Fibroblast of the aortic adventitia (primary cell): ENCODE measurements at places on chromosomes 2 and 18. TPM values are rescaled to one million over a fixed set of nuclear protein-coding genes. Genes with fewer than 3 reads are reported as not detected.
A peak's percentile ranks its signal among the peaks of the same experiment; 100 is the strongest.

The OTOF gene
- total RNA-seq, result not detected in 2 replicates

DNA sequence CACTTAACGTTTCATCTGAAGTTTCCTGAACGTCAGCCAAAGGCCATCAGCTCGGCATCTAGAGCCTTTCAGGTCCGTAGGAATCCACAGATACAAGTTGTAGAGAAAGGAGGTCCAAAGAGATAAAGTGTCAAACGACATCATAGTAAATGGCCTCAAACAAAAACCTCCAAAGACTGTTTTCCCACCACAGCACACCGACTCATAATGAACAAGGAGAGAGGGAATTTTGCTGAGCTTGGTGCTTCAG lies 150.3 kb downstream of the PXDN start:
- no peak for DNase-seq

DNA sequence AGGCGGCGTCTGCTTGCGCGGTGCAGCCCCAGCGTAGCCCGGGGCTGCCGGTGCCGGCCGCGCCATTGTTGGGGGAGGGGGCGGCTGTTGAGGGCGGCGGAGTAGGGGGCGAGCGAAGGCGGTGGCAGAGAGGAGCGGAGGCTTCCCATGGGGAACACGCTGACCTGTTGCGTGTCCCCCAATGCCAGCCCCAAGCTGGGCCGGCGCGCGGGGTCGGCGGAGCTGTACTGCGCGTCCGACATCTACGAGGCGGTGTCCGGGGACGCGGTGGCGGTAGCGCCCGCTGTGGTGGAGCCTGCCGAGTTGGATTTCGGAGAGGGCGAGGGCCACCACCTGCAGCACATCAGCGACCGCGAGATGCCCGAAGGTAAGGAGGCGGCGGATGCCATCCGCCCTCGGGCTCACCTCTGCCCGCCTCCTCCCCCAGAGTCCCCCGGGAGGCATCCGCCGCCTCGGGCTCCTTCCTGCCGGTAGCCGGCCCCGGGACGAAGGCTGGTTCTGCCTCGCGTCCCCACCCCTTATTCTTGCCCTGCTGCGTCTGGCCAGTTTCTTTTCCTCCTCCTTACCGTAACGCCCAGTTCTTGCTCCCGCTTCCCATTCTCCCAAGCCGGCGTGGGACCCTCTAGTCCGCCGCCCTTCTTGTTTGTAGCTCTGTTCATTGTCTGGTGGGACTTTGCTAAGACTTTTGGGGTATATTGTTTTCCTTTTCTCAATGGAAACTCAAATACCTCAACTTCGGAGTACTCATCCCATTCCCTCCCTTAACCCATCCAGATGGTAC lies 500 bp downstream of the CCNYL1 start:
- DNase-seq, result peak; percentile 39

The SPDYA gene
- 1.1 and 6.5 TPM in 2 replicates for total RNA-seq

GRCh38 chr18:56869189-56869777 lies 218.1 kb downstream of the WDR7 start:
- DNase-seq, result peak; percentile 60

The SLC39A6 gene
- 85.2 and 88.6 TPM in 2 replicates for total RNA-seq

DNA sequence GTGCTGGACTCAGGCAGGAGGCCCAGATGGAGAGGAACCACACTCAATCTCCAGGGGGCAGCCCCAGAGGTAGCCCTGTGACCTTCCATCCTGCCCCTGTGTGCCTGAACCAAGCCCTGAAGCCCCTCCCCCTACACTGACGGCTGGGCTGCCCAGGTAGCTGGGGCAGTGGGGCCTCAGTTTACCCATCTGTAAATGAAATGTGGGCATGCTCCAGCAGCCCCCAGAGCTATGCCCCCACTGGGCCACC lies 15.8 kb downstream of the CROCC2 start:
- no peak for DNase-seq

DNA sequence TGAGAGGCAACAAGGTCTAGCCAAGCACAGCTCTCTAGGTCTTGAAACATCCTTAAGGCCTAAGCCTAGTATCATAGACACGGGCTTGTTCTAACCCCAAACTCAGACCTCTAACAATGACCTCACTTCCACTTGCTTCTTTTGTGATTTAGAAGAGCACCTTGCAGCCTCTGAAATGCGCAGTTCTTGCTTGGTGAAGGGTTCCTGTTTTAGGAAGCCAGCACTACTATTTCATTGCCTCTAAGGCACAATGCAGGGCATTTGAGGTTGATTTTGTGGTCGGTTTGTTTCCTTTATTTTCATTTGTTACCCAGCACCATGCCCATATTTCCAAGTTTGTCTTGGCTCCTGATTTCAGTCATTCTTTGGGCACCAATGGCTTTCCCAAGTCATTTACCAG lies 117.0 kb upstream of the CYP1B1 start:
- DNase-seq, result no peak

DNA sequence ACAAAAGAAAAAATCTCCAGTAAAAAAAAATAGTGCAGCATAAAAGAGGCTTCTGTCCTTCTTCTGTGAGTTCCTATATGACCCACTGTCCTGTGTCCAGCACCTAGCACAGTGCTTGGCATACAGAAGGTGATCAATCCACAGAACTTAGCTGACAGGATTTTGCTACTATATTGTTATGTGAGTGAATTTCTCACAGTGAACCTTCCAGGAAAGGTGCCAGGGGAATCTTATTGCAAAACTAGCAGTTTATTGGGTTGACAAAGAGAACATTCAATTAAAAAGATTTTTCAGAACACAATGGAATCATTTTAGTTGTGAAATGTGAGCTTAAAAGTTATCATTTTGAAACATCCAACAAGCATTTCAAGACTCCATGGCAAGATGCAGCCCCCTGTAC lies 12.4 kb upstream of the TRIB2 start:
- peak; percentile 77 for DNase-seq

DNA sequence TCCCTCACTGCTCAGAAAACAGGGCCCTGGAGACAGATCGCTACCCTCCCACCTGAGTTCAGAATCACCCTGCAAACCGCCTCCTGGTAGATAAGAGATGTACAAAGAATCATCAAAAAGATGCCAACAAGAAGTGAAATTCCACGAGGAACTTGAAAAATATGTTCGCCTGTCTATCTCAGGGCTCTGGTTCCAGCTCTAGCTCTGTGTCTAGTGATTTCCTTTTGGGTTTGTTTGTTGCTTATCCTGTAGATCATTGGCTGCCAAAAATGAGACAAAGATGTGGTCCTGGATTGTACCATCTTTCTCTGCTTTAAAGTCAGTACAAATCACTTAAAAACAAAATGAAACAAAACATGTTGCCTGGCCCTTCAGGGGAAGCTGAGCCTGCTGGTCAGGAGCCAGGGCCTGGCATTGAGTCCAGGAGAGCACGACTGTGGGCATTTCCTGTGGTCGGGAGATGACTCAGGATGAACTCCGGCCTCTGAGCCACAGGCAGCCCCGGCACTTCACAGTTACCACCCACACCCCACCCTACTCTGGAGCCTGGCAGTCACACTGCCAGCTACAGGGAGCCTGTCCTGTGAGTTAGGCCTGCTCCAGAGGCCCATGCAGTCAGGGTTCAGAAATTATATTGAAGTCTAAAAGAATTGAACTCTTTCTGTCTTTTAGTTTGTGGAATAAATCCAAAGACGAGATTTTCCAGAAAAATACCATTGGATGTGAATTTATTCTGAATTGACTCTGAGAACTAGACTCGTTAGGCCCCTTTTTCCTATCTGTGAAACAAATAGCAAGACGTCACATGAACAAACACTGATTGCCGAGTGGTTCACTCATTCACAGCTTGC lies 8.0 kb upstream of the ITGB6 start:
- peak; percentile 93 for DNase-seq

DNA sequence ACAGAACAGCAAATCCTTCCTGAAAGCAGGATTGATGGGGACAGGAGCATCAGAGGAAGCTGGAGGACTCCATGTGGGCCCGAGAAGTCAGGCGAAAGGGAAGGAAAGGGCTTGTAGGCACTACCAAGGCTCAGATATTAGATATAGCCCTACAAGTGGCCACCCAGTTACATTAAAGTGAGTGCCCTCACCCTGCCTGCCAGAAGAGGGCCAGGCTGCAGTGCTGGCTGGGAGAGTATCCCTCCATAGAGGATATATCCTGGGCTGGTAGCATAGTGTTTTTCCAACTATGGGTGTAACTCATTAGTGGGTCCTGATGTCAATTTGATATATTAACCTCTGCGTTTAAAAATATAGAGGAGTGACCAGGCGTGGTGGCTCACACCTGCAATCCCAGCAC lies 285.2 kb downstream of the MYCN start:
- DNase-seq, result no peak

GRCh38 chr2:55775828-55776227 lies 82.2 kb upstream of the PNPT1 start:
- no peak for DNase-seq

GRCh38 chr2:1233281-1233680 lies 180.0 kb upstream of the TPO start:
- no peak for DNase-seq

The NEB gene
- 0.27 and 0.41 TPM in 2 replicates for total RNA-seq

- no peak for DNase-seq
These were observed 119.4 kb downstream of the RTTN start for GRCh38 chr18:70086085-70086484.

- DNase-seq, result no peak
These were observed 149.9 kb upstream of the TTC39C start for GRCh38 chr18:23864624-23865023.

The OSBPL6 gene
- total RNA-seq, result 1.5 and 5.2 TPM in 2 replicates

DNA sequence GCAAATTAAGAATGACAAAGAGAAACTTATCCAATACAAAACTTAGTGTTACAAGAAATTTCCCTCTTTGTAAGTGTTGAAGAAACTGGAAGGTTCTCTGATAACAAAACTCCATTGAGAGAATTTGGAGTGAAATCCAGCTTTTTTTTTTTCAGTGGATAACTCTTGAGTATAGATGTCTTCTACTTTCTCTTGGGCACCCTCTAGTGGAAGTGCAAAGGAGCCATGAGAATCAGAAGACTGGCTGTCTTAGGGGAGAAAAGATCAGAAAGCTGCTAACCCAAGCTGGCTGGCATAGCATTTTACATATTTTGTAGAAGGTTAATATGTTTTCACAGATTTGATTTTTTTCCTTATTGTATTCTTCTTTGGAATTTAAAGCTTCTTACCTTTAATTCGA lies 138.8 kb upstream of the SATB2 start:
- DNase-seq, result no peak

DNA sequence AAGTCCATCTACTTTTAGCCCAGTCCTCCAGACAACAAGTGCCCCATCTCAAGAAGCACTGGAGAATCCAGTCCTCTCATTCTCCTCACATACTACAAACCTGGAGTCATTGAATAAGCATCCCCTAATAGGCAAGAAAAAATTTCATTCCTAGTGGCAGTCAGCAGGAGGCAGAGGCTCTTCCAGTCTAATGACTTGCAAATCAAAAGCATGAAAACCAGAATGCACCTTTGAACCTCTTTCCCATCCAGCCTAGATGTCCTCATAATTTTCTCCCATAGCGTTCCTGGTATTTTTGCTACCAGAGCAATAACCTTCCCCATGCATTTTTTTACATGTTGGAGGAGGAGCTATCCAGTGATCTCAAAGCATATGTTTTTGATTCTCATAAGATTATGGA lies 252.6 kb downstream of the TTC32 start:
- DNase-seq, result peak; percentile 37

The LCT gene
- total RNA-seq, result not detected in 2 replicates

GRCh38 chr18:79585395-79586370 lies 93.9 kb upstream of the CTDP1 start:
- DNase-seq, result no peak

DNA sequence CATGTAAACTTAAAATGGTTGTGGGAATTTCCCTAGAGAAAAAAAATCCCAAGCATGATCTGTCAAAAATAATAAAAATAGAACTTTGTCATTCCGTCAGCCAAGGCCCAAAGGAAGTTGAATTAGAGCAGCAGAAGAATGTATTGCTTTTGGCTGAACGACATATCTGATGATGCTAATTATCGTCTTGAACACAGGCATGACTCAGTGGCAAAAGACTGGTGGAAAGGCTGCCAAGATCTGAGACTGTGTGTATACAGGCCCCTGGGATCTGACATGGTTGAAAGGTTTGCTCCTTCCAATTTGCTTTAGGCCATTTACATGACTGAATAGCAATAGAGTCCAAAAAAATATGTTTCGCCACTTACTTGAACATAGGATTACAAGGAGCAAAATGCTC lies 1057.1 kb upstream of the CRIM1 start:
- DNase-seq, result no peak

GRCh38 chr2:20504174-20504573 lies 57.3 kb downstream of the RHOB start:
- DNase-seq, result no peak

GRCh38 chr2:159156834-159157233 lies 129.7 kb downstream of the WDSUB1 start:
- no peak for DNase-seq

DNA sequence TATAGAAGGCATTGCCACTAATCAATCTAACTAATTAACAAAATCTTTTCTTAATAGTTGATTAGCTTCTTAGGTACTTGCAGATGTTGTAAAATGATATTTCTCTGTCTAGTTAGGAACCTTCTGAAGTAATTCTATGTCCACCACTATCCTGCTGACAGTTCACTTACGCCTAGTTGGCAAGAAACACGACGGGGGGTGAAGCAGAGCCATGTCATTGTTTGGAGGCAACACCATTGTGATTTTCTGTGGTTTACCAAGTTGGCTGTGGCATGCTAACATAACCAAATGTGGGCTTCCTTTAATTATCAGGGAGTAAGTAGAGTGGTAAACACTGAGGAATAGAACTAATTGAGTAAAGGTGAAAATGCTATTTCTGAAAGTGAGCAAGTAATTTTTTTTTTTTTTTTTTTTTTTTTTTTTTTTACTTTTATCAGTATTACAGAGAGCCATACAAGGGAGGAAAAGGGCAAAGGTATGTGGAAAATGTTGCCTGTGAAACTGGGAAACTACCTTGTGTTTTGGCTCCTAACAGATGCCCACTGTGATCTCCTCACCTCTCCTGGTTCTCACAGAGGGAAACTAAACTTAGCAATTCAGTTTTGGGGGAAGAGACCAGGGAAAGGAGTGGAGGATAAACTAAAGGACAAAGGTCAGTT lies 126.8 kb downstream of the MEIS1 start:
- DNase-seq, result peak; percentile 46

DNA sequence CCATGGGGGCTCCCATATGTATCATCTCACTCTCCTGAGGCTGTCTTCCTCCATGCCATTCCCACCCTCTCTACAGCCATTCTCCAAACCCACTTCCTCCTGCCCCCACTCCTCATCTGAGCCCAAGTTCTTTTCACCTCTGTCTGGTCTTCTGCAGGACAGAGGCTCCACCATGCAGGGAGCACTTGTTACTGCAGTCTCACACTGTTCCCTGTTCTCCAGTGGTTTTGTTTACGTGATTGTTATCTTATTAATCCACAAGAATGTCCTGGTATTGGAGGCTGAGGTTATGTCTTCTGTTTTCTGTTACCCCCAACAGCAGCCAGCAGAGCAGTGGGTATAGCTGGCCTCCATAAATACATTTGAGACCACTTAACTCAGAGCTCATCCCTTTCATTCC lies 51.4 kb downstream of the PAX8 start:
- DNase-seq, result no peak

The ABCG8 gene
- total RNA-seq, result not detected in 2 replicates

- DNase-seq, result no peak
These were observed 888 bp upstream of the TWSG1 start for GRCh38 chr18:9333441-9334328.

GRCh38 chr18:46325895-46326294 lies 221.7 kb downstream of the HAUS1 start:
- DNase-seq, result no peak
